Activated T-cell treated with anti-CD3 and anti-CD28 coated beads, Interleukin-2, amount 50 U/mL, for 4 hours (primary cell): ENCODE measurements at places on chromosomes 7 and 10. TPM values are rescaled to one million over a fixed set of nuclear protein-coding genes. Genes with fewer than 3 reads are reported as not detected.

DNA sequence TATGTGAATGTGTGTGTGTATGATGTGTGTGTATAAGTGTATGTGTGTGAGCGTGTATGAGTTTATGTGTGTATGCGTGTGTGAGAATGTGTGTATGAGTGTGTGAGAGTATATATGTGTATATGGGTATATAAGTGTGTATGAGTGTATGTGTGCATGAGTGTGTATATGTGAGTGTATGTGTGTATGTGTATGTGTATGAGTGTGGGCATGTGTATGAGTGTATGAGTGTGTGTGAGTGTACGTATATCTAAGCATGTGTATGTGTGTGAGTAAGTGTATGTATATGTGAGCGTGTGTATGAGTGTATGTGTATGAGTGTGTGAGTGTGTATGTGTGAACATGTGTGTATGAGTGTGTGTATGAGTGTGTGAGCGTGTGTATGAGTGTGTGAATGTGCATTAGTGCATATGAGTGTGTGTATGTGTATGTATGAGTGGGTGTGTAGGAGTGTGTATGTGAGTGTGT lies 12.9 kb downstream of the SLC13A4 start:
- DNase-seq = no peak

DNA sequence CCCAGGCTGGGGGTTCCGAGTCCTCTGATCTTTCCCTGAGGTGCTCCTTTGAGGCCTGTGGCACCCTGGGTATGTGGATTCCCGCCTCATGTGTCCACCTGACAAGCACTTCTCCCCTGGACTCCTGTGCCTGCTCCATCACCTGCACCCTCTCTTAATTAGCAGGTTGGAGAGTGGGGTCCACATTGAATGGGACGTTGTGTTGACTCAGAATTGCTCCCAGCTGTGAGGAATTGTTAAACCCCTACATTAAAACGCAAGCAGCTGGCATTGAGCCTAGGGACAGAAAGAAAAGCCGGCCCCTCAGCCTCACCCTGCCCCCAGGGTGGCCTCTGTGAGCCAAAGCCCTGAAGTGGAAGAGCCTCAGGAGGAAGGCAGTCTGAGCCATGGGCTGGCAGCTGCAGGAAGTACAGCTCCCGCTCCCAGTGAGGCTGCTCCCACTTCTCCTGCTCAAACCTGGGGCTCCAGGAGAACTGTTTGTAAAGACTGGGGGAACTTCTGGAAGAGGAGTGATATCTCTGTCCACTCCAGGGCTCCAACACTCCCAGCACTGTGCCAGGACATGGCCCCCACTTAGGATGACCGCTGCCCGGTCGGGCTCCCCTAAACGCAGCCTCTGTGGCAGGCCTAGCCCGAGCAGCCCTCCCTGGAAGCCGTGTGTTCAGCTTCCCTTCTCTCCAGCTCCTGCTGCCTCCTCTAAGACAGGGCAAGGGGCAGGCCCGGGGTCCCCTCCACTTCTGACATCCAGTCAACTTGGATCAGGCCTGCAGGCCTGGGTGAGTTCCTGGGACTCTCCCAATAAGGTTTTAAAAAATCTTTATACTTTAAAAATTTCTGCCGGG lies 1.8 kb upstream of the OPN4 start:
- no peak for DNase-seq

Gene ITGB8
- total RNA-seq = 0.19 TPM

Gene NACAD
- total RNA-seq = 0.66 TPM

Gene KAZALD1
- not detected for total RNA-seq
